Body of pancreas (tissue), 4 donors: ENCODE measurements at places on chromosomes 11 and 22.

DNA sequence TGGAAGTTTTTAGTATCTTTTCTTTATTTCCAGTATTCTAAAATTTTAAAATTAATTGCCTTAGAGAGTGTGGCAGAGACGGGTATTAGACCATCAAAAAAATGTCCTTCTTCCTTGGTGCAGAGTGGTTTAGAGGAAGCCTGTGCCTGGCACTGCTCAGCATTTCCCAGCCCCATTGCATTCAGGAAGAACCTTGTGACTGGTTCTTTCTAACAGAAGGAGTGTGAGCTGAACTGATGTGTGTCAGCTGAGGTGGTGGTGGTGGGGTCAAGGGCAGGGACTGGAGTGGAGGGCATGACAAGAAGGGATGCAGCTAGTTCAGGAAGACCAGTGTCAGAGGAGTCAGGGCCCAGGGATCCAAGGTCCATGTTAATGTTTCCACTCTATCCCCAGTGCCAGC, 58.7 kb upstream of the FDX1 start:
- no peak for DNase-seq

- no peak for DNase-seq
Measured at GRCh38 chr11:86816251-86816726, 15.9 kb downstream of the PRSS23 start.

DNA sequence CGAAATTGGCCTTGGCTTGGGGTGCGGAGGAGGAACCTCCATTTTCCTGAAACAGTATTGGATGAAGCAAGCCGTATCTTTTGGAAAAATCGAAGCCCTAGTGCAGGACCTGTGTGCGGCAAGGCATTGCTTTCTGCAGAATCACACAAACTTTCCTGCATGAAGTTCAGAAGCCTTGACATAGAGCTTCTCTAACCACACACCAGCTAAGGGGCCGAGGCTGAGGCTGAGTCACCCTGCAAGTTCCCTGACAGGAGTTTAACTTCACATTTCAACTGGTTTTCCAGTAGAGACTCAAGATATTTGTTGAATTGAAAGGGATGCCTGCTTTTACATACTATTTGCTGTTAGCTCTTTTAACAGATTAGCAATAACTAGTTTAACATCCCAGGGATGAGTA, 67.8 kb downstream of the TCF20 start:
- no peak for DNase-seq

DNA sequence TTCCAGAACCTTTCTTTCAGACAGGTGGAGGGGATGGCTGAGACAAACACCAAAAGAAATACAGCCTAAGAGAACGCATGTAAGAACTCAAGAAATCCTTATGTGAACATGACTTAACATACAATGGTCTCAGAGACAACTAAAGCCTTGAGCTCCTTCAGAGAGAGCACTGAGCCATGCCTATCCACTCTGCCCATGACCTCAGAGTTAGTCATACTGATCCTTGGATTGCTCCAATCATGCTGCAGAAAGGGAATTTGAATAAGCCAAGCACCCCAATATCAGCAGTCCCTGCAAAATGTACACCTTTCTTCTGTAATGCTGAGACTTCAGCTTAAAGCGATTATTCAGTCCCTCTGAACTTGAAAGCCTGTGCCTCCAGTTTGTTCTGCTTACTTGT, 43.2 kb upstream of the CHKA start:
- no peak for DNase-seq

DNA sequence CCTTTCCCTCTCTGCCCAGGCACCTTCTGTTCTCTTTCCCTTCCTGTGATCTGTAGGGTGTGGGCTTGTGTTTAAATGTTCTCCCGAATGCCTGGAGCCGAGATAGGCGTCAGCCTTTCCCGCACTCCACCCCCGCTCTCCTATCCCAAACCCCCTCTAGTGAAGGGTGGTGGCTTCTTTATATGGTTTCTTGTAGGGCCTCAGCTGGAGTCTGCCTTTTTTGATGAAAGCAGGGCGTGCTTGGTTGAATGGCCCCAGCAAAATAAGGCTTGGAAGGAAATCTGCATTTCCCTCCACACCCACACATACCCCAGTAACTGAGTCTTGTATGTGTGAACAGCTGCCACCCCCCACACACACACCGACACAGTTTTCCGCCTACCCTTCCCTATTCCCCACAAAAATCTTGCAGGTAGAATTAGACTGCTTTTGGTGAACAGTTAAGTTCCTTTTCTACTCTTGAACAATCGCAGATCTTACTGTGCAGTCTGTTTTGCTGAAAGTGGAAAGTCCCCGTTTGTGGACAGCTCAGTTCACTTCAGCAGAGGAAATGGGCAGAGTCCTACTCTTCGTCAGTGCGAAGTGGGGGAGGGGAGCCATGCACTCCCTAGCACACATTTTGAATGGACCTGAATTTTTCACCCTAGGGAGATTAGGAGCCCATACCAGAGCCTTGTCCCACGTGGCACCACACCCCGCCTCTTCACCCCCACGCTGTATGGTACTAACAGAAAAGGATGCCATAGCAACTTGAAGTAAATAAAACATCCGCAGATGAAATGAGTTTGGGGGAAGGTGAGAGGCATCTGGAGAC, 25.5 kb upstream of the GRK2 start:
- peak; percentile 73 for DNase-seq

- no peak for DNase-seq
Measured at GRCh38 chr22:36946421-36947158, 33.2 kb downstream of the CSF2RB start.

GRCh38 chr11:116725434-116726221, 47.2 kb downstream of the BUD13 start:
- DNase-seq: no peak

DNA sequence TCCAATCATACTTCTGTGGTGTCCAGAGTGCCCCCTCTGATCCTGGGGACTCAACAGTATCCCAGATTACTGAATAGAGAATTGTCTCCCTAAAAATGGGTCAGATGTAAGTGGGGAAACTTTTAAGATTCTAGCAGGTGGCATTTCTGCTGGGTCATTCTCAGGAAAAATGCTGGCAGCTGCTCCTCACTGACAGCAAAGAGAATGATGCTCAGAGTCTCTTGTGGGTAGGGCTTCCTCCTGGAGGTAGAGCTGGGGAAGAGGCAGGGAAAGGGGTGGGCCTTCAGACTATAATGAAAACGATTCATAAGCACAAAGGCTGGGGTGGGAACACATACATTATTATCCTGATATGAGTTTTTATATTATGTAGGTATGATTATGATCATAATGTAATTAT, 647.2 kb downstream of the NELL1 start:
- no peak for DNase-seq

- no peak for DNase-seq
Measured at GRCh38 chr11:134792044-134792443, 380.0 kb upstream of the B3GAT1 start.

DNA sequence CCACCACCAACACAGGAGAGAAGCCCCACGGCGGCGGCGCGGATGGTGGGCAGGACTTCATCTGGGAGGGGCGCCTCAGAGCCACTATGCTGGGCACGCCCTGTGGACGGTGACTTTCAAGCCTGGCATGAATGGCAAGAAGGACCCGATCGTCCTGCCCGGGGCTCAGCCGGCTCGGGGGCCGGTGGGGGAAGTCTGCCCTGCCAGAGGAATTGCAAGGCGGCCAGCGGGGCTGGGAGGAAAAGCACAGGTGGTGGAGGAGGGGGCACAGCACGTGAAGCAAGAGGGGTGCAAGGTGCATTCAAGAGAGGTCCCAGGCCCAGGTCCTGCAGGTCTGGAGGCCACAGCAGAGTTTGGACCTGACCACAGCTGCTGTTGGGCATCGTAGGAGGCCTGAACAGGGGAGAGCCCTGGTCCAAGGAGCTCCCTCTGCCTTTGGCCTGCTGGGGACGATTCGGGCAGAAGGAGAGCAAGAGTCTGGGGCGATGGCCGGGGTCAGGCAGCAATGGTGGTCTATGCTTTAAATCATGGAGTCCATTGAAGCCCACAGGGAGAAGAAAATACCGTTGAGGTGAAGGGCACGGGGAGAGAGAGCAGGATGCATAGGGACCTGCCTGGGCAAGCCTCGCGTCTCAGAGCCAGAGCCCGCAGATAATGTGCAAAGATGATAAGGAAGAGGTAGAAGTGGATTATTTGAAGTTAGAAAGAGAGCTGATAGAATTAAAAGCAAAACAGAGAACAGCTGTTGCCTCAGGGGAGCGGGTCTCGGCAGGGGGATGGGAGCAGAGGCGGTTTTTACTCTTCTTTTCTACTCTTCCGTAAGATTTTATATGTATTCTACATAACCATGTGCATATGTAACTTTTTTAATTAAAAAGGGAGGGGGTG, 82.6 kb upstream of the SHISAL1 start:
- DNase-seq: no peak

DNA sequence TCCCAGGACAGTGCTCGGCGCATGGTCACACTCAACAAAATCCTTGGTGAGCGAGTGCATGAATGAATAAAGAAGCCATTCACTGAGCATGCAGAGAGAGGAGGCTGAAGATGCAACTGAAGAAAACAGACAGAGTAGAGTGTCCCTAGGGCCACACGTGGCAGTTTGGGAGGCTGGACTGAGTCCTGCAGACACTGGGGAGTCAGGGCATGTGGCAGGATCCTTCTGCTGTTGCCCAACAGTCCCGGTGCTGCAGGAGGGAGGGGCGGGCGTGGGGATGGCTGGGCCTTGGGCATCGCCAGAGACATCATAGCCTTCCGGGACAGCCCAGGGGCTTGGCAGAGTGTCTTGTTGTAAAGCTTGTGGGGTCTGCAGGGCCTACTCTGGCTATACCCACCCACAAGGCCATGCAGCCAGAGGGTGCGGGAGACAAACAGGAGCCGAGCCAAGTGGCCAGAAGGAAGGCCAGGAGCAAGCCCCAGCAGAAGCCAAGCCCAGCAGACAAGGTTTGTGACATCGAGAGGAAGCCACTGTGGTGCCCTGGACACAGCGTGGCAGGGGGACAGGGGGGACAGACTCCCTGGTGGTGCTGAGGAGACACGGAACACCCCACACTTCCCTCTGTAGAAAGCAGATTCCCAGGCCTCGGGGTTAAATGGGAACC, 26.7 kb upstream of the FBLN1 start:
- DNase-seq: no peak

- no peak for DNase-seq
Measured at GRCh38 chr11:86917589-86917988, 37.6 kb downstream of the FZD4 start.

DNA sequence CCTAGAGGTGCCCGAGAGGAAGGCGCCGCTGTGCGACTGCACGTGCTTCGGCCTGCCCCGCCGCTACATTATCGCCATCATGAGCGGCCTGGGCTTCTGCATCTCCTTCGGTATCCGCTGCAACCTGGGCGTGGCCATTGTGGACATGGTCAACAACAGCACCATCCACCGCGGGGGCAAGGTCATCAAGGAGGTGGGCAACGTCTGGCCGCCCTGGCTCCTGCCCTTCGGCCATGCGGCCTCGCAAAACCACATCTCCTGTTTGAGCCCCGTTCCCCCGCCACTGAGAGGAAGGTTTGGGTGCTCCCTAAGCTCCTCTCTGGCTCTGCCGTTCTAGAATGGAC, 3.4 kb downstream of the SLC17A6 start:
- DNase-seq: no peak

GRCh38 chr22:48954781-48955311, 872.8 kb downstream of the BRD1 start:
- DNase-seq: no peak

DNA sequence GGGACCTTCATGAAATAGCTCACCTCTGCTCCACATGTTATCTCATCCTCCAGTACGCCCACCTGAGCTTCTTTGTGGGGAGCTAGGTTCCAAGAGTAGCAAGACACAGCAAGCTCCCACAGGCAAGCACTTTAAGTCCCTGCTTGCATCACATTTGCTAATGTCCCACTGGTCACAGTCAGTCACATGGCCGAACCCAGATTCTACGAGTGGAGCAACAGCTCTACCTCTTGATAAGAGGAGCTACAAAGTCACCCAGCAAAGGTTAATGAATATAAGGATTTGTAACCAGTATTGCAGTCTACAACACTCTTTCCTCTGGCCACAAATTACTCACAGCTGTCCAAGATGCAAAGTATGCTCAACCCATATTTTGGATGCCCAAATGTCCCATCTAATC, 15.2 kb upstream of the MS4A15 start:
- no peak for DNase-seq

DNA sequence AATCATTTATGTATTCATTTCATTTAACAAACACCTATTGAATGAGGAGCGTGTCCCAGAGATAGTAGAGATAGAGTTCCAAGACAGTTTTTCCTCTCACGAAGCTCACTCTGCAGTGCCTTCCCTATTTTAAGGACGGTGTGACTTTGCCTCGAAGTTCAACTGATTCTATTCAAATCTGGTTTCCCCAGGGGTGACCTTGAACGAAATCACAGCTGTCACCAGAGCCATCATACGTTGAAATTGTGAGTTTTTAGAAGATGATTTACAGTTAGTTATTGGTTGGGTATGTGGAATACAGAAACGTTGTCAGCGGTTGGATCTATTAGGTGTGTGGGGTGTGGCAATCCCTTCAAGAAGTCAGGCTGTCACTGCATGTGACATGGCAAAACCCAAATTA, 33.9 kb upstream of the SESN3 start:
- no peak for DNase-seq

DNA sequence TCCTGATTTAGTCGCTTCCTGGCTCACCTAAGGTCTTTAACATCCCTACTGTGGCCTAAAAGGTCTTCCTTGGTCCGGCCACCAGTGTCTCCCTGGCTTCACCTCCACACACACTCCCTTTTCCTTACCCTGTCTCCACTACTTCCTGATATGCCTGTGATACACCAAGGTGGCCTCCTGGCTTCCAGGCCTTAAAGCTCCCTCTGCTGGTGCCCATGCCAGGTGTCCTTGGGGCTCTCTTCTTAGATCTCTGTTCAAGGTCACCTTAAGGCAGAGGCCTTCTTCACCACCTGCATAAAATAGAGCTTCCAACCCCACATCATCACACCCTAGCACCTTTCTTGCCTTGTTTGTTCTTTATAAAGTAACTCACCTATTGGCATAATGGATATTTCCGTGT, 787.7 kb downstream of the NTM start:
- DNase-seq: no peak

GRCh38 chr22:45683248-45683647, 11.6 kb downstream of the ATXN10 start:
- no peak for DNase-seq

- DNase-seq: no peak
Measured at GRCh38 chr11:83456566-83456965, 170.4 kb upstream of the CCDC90B start.

DNA sequence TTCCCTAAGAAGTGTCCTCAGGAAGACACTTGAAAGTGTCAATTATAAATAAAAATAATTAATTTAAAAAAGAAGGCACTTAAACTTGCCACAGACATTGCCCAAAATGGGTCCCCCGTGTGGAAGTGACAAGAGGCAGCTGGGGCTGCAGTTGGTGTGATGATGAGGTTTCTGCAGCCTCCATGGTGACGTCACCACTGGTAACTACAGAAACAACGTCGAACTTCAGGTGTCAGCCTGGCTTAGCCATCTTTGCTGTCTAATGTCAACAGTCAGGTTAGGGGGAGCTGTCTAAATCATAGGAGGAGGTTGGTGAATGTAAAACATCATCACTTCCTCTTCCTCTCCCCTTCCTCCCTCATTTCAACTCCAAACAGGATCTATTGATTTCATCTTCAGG, 328.6 kb downstream of the MN1 start:
- no peak for DNase-seq

DNA sequence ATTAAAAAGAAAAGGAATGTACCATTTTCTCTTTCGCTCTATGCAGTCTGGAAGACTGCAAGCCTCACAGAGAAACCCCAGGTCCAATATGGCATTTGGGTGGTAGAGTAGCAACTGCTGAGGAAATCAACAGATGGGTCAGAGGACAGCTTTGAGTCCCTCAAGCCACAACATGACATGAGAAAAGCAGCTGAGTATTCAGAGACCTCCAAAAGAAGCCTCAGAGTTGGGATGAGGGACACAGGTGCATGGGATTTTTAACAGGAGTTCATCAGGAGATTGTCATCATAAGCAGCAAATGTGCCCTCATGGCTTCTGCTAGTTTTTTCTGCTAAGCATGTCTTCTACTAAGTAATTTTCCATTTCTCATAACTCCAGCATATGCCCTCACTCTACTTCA, 111.6 kb downstream of the BLID start:
- no peak for DNase-seq
